CD4-positive, CD25-positive, alpha-beta regulatory T cell (primary cell): ENCODE measurements at places on chromosomes 5 and 9. TPM values are rescaled to one million over a fixed set of nuclear protein-coding genes. Genes with fewer than 3 reads are reported as not detected.

KCTD16 gene
- not detected for total RNA-seq

GRCh38 chr5:40447438-40447837, 232.3 kb upstream of the PTGER4 start:
- DNase-seq, result no peak

DNA sequence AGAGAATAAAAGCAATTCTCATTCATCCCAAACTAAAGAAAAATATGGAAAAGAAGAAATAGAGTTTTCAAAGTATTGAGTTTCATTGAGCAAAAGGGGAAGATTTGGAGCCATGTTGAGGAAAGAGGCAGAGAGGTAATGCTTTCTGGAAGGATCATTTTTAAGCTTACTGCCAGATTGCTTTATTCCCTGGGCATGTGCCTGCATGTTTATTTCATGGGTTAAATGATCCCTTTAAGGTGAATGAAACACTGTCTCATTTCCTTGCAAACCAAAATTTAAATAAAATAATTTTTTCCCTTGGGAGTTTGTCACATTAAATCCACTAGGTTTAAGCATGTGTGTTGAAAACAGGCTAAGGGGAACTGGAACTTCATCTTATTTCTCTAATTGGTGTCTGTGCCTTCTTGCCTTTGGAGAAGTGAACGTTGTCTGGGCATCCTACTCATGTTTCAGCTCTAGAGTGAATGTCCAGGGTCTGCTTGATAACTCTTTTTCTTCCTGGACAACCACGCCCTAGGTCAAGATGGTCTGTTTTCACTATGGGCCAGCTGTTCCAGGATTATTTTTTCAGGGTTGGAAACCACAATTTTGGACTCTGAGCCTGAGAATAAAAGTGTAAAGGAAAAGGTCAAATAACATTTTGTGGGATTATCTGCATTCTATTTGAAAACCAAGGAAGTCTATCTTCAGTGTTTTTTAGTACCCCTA, 114.1 kb upstream of the ELL2 start:
- DNase-seq, result no peak

GRCh38 chr5:175576096-175576495, 81.8 kb upstream of the HRH2 start:
- DNase-seq, result no peak

PDE6A gene
- total RNA-seq, result not detected

GABBR2 gene
- total RNA-seq, result not detected

INSL6 gene
- not detected for total RNA-seq
